Epithelial cell of umbilical artery (primary cell): ENCODE measurements at places on chromosomes 3 and 15. TPM values are rescaled to one million over a fixed set of nuclear protein-coding genes. Genes with fewer than 3 reads are reported as not detected.

The GHRL gene
- not detected in 2 replicates for total RNA-seq

The IL17RE gene
- 0.32 TPM in 1 of 2 replicates, not detected in the other for total RNA-seq

The CILP gene
- not detected in 2 replicates for total RNA-seq

The GMNC gene
- under 0.01 TPM in 1 of 2 replicates, not detected in the other for total RNA-seq

The FANCD2OS gene
- total RNA-seq = not detected in 2 replicates

The GOLGA8J gene
- under 0.01 TPM in 1 of 2 replicates, not detected in the other for total RNA-seq

The TIGIT gene
- total RNA-seq = not detected in 2 replicates

The PPCDC gene
- total RNA-seq = 8.8 and 18.2 TPM in 2 replicates

The GPR156 gene
- total RNA-seq = under 0.01 TPM in 2 replicates

The DZIP1L gene
- 8.8 and 16.0 TPM in 2 replicates for total RNA-seq
